ENCODE measurements at places on chromosomes 1 and 21.

DNA sequence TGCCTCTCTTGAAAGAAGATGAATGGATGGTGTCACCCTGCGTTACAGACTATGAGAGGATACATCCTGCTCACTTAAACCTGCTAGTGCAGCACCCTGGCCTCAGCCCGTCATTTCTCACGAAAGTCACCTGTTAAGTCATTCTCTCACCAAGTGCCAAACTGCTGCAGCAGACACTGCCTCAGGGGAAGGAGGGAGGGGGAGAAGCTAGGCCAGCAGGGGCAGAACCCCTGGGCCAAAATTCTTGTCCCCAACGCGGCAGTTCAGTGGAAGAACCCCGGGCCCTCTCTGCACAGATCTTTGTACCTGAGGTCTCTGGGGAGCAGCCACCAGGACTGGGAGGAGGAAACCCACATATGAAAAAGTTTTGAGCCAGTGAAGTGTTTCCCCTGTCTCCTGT lies 37.6 kb downstream of the SYT6 start:
- DNase-seq: no peak

DNA sequence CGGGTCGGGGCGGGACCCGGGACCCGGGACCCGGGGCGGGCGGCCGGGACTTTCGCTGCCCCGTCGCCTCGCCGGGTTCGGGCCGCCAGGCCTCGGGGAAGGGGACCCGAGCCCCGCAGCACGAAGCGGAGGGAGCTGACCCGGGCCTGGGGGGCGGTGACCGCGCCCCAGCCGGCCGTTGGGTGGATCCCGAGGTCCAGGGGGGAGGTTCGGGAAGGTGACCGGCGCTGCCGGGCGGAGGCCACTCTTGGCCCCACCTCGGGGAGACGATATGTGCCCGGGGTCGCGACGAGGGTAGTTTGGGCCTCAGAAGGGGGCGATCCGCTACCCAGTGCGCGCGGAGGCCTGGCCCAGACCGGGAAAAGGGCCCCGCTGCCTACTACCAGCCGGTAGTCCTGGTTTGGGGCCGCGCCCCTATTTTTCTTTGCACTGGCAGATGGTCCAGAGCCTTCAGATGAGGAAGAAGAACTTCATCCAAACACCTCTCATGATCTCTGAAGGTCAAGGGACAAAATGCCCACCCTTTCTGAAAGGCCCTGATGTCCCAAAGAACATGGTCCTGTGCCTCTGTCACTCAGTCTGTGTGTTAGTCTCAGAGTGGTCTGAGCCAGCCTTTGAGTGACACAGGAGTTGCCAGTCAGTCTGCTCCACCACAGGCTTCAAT lies 766 bp downstream of the AGO4 start:
- DNase-seq: peak; percentile 24

DNA sequence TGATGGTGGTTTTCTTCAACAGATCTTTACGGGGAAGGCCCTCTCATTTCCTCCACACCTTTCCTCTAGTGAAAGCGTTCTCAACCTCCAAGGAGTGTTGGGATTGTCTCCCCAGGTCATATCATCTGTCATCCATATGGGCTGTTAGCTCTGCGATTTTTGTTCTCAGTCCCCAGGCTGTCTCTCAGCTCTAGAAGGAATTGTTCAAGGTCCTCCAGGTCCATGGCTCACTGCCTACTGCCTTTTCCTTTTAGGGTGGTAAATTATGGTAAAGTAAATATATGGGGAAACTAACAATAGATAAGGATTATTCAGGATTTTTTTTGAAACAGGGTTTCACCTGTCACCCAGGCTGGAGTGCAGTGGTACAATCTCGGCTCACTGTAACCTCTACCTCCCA lies 37.6 kb downstream of the ELF3 start:
- peak; percentile 44 for DNase-seq

- peak; percentile 37 for DNase-seq
Measured at GRCh38 chr1:179447489-179447888, 81.7 kb downstream of the AXDND1 start.

DNA sequence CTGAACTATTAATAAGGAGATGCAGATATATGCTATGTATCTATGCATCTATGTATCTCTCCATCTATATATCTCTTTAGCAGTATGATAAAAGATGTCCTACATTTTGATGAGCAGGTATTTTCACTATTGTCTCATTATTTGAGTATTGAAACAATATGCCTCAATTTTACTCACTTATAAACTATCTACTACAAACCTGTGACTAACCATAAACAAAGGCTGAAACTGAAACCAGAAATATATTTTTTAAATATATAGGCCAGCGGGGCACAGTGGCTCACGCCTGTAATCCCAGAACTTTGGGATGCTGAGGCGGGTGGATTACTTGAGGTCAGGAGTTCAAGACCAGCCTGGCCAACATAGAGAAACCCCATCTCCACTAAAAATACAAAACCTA lies 22.0 kb downstream of the EIF4G3 start:
- no peak for DNase-seq

GRCh38 chr1:201145816-201146215 lies 8.5 kb downstream of the TMEM9 start:
- DNase-seq: no peak

- DNase-seq: no peak
Measured at GRCh38 chr1:235683653-235684052, 34.1 kb upstream of the GNG4 start.

DNA sequence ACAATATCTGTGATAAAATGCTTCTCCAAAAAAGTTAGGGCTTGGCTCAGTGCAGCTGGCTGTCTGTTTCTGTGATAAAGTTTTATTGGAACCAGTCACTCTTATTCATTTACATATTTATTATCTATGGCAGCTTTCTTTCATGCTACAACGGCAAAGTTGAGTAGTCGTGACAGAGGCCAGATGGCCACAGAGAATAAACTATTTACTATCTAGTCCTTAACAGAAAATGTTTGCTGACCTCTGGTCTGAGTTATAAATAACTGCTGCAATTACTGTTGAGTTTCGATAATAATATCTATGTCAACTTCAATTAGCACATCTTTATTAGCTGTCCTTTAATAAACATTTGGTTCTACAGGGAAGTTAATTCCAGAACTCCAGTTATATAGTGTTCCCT lies 180.2 kb upstream of the RUNX1 start:
- DNase-seq: no peak

DNA sequence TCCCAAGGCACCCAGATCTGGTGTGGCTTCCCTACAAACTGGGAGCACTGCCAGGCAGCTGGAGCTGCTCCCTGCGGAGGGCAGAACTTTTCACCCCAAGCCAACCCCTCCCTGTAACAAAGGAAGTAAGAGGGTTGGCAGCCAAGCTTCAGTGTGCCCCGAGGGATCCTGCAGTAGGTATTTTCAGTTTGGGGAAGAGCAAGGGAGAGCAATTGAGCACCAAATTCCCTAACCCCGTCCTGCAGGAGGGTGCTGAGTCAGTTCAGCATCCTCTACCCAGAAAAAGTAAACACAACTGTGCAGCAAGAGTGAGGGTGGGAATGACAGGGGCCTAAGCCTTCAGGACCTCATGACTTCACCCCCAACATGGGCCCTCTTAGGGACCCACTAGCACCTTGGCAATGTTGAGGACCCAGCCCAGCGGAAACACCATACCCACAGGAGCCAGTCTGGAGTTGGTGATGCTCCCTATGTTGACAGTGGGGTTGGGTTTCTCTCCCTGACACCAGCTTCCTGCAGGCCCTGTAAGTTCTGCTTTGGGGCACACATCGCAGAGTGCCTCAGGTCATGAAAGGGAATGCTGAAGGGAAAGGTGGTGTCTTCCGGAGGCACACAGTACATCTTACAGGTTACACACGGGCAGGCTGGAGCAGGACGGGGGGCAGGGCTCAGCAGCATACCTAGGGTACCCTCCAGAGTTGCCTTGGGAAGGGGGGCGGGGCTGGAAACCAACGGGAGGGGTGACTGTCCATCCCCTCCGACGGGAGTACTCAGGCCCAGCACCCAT lies 14.8 kb downstream of the SH3BP5L start:
- peak; percentile 44 for DNase-seq

DNA sequence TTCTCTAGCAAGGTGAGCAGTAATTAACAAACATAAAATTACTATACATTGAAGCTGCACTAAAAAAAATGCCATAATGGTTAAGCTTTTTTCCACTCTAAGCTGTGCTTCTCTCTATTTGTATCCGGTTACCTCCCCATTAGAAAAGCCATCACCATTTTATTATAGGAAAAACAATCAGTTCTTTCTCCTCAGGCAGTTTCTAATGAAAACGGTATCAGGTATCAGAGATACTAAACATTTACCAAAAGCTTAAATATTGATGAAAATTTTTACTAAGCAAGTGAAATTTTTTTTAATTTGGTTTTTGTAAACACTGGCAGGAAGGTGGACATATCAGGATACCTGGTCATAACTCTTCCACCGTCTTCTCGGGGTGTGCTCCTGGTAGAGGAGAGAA lies 14.2 kb downstream of the NTPCR start:
- no peak for DNase-seq

DNA sequence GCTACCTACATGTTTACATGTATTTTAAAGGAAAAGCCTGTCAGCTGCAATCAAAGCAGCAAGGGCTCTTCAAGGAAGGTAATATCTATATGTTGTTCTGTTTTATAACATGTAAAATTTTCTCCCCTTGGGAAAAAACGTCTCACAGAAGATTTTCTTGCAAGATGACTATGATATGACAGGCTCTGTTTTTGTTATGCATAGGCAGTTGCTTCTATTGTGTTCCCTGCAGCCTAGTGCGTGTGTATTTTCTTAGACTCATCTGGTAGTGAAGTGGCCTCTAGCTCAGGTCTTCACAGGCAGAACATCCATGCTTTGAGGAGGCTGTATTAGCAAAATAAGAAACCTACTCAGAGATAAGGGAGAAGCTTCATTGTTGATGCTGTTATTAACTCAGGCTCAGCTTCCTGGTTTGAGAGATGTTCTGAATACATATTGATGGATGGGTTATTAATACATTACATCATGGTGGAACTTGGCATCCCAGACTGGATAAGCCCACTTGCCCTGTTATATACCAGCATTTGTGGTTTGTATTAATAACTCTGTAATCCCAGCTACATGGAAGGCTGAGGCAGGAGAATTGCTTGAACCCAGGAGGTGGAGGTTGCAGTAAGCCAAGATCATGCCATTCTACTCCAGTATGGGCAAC lies 35.8 kb downstream of the LAMC1 start:
- peak; percentile 21 for DNase-seq

- peak; percentile 75 for DNase-seq
Measured at GRCh38 chr1:212488436-212489283, 55.9 kb downstream of the NENF start.

DNA sequence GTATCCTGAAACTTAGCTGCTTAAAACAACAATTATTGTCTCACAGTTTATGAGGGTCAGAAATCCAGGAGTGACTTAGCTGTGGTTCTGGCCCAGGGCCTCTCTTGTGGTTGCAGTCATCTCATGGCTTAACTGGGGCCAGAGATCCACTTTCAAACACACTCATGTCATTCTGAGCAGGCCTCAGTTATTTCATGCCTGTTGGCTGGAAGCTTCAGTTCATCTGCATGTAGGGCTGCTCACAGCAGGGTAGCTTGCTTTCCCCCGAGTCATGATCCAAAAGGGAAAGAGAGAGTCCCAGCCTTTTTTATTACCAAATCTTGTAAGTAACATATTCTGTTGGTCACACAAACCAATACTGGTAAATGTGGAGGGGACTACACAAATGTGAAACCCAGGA lies 96.6 kb upstream of the B3GALT2 start:
- peak; percentile 20 for DNase-seq

GRCh38 chr1:241309651-241310050 lies 47.4 kb downstream of the RGS7 start:
- no peak for DNase-seq

GRCh38 chr1:9166289-9167235 lies 37.7 kb upstream of the GPR157 start:
- DNase-seq: no peak

GRCh38 chr1:1282998-1283397 lies 2.8 kb downstream of the SCNN1D start:
- DNase-seq: no peak

DNA sequence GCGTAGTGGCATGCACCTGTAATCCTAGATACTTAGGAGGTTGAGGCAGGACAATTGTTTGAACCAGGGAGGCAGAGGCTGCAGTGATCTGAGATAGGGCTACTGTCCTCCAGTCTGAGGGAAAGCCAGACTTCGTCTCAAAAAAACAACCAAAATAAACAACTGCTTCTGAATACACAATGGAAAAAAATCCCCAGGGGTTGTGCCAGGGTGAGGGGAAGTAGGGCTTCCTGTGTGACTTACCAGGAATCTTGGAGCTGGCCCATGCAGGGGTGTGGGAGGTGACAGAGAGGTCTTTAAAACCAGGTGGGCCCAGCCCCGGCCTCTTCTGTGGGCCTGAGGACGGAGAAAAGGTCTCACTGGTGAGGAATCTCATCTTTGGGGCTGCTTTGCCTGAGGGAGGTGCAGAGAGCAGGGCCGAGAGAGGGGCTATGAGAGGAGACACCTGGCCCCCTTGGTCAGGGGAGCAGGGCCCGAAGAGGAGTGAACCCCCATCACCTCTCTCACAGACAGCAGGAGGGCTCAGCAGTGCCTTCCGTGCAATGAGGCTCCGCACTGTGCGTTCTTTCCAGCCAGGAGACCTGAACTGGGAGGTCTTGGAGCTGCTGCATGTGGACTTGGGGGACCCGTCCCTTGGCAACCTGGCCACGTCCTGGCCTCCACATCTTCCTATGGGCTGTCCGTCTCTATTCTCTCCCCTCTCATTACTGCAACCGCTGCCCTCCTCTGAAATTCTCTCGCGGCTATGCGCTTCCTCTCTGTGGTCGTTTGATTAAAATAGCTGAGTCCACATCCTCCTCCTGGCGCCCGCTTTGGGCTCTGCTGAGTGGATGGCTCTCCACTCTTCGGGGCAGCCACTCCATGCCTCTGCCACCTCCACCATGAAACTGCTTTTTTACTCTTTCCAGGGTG lies 10.7 kb downstream of the PLA2G5 start:
- DNase-seq: no peak

DNA sequence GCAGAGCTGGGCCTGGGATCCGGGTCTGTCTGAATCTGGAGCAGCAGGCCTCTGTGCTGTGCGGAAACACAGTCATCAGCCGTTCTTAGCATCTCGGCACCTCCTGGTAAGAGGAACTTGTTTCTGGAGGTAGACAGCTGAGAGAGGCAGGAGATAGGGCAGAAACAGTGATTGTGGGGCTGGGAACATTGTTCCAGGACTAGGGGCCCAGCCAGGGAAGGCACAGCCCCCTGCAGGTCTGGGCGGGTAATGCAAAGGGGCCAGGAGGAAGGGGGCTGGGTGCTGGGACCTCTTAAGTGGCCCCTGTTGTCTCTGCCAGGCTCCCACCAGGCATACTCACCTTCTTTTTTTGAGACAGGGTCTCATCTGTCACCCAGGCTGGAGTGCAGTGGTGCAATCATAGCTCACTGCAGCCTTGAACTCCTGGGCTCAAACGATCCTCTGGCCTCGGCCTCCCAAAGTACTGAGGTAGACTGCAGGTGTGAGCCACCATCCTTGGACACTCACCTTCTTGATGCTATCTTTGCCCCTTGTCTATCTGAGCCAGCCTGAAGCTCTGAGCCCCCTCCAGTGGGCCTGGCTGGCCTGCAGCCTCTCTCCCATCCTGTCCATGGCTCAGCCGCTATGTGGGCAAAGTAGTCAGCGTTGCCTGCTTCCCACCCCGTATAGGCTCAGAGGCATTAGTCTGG lies 134.3 kb upstream of the ZBTB40 start:
- DNase-seq: peak; percentile 55

- DNase-seq: no peak
Measured at GRCh38 chr1:6294080-6294889, 33.4 kb upstream of the GPR153 start.

Data from NCI-H69 (cell line).